ENCODE measurements at places on chromosomes 4 and X. TPM values are rescaled to one million over a fixed set of nuclear protein-coding genes. Genes with fewer than 3 reads are reported as not detected.
A peak's percentile ranks its signal among the peaks of the same experiment; 100 is the strongest.

- DNase-seq, result no peak
Observed at GRCh38 chr4:116632269-116632668, 453.1 kb downstream of the TRAM1L1 start.

Gene NR3C2
- 18.2 TPM for total RNA-seq

Gene GLRB
- not detected for total RNA-seq

Gene PAGE2B
- total RNA-seq, result not detected

Gene CT83
- total RNA-seq, result not detected

GRCh38 chr4:153114771-153115321, 89.4 kb upstream of the TRIM2 start:
- DNase-seq, result no peak

DNA sequence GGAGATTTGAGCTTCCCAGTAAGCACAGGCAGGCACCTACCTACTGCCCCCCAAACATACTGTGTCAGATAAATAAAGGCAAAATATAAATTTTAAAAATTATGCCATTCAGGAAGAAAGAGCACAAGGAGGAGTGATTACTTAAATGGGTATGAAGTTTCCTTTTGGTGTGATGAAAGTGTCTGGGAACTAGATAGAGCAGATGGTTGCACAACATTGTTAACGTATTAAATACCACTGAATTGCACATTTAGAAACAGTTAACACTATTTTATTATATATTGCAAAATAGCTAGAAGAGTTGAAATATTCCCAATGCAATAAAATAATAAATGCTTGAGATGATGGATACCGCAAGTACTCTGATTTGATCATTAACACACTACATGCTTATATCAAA, 374.7 kb upstream of the FGF13 start:
- no peak for DNase-seq

GRCh38 chrX:152923599-152923998, 25.7 kb downstream of the ZNF185 start:
- DNase-seq, result no peak

DNA sequence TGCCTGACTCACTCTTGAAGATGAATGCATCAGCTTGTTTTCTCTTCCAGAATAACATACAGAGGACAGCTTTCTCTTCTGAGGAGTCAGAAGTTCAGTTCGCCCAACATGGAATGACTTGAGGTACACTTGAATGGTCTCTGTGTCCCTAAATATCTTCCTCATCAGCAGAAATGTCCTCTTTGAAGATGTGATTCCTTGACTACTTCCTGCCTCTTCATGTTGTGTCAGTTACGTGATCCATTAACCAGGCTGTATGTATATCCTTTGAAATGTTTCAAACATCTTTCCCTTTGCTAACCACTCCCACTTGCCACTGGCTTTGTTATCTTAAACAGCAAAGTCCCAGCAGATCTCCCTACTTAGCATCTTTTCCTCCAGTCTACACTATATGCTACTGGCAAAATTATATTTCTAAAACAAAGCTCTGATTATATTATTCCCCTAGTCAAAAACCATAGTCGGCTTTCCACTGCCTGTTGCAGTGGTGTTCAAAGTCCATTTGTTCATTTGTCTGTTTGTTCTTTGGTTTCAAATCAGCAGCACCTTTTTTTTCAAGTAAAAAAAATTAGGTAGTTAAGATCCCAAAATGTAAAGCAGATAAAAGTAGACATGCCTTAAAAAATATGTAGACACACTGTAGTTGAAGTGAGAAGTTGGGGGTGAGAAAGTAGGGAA, 82.1 kb upstream of the PAK3 start:
- DNase-seq, result no peak

Gene TMPRSS11F
- not detected for total RNA-seq

DNA sequence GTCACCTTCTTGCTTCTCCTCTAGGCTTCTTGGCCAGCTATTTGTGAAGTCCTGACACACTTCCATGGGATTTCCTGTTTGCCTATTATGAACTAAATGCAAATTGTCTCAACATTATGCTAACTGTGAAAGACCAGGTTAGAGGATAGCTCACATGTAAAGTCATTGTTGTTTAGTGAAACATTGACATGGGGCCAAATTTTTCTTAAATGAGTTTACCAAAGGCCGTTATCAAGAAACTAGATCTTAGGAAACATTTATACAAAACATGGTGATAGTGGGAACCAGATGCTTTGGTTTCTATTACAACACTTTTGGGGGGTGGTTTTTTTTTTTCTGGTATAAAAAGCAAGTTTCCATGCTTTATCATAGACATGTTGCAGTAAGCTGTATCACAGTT, 466.8 kb upstream of the FAM241A start:
- no peak for DNase-seq

GRCh38 chr4:114038762-114039387, 59.4 kb upstream of the ARSJ start:
- no peak for DNase-seq

DNA sequence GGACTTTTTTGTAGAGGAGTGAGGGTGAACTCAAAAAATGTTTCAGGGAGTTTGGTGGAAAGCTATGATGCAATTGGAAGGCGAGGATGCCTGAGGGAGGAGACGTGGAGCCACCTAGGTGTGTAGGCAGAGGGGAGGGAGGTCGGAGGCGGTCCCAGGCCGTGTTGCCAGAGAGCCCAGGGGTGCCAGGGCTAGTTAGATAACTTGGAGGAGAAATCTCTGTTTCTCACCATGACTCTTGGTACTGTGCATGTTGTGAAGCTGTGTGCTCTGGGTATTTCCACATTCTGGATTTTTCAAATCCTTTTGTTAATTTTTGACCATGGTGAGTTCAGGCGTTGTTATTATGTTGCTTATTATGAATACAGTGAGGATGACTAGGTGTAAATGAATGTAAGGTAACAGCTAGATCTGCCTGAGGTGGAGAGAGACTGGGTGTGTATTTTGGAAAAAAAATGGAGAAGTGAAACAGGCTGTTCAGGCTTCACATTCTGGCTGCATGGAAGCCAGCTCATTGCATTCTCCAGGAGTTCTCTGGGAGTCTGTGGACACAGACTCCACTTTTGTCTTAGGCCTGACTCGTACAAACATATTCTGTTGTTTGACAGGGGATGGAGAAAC, 4.5 kb downstream of the RAB9A start:
- no peak for DNase-seq

DNA sequence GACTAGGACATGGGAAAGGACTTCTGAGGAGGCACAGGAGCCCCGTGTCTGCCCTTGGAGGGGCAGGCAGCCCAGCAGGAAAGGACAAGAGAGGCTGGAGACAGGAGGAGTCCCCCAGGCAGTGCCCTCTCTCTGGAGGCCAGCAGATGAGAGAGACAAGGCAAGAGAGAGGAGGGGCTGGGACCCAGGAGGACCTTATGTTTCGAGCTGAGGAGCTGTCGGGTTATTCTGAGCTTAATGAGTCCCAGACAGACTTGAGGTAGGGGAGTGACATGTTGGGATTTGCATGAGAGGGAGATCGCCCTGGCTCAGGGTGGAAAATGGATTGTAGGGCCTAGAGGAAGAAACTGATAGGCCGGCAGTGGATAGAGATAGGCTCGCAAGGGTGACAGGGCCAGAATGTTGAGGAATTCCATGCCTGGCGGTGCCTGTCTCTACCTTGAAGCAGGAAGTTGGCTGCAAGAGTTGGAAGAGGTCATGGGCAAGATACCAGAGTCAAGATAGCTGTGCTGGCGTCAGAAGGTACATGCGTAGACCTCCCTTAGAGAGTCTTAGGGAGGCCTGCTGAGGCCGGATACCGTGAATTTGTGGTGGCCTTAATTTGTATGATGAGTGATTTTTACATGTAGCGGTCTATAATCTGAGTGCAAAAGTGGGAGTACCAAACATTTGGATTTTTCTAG, 19.4 kb downstream of the STOX2 start:
- DNase-seq, result no peak

- no peak for DNase-seq
Observed at GRCh38 chr4:48195374-48195773, 61.3 kb upstream of the TXK start.

- DNase-seq, result no peak
Observed at GRCh38 chr4:141079393-141079930, 53.8 kb downstream of the RNF150 start.

- no peak for DNase-seq
Observed at GRCh38 chrX:19885732-19886131, 1.7 kb downstream of the SH3KBP1 start.

Gene MTCP1
- total RNA-seq, result 14.9 TPM

Gene ZMYM3
- total RNA-seq, result 23.3 TPM

Gene KCND1
- total RNA-seq, result 2.7 TPM

Gene CCKAR
- not detected for total RNA-seq

DNA sequence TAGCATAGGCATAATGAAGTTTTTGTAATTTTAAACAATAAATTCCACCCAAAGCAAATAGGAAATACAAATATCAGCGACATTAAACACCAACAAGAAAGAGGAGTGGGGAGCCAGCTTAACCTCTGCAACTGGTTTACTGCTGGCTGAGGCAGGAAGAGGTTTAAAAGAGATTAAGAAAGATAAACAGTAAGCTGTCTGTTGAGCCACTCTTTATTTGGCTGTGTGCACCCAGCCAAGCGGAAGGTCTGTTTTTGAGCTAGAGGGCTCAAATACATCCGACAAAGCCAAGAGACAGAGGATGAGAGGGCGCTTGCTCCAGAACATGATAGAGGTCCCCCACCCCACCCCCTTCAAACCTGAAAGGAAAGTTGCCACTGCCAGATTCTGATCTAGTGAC, 191.4 kb downstream of the MGST2 start:
- no peak for DNase-seq

GRCh38 chr4:149823769-149824221, 8.2 kb upstream of the IQCM start:
- DNase-seq, result no peak

Gene SLC9B1
- total RNA-seq, result 0.79 TPM

GRCh38 chr4:4364486-4365208, 22.3 kb upstream of the NSG1 start:
- no peak for DNase-seq

- no peak for DNase-seq
Observed at GRCh38 chr4:74944354-74944793, 11.5 kb downstream of the PARM1 start.

- no peak for DNase-seq
Observed at GRCh38 chr4:129806986-129807385, 711.0 kb downstream of the C4orf33 start.

GRCh38 chrX:110326712-110327111, 8.8 kb upstream of the AMMECR1 start:
- no peak for DNase-seq

DNA sequence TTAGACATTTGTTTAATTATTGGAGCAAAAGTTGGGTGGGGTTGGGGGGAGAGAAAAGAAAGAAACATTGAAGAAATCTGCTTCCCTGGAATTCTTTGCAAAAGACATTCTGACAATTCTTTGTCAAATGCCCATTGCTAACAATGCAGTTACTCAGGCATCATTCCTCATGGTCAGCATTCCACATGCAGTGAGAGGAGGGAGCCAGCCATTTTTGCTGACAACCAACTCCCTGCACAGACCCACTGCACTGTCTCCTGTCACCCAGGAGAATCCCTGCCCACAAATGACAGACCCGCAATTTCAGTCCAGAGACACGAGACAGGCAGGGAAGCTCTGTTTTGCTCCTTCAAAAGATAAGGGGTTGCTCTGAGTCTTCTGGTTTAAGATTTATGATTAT, 985.1 kb upstream of the SLIT2 start:
- DNase-seq, result no peak

DNA sequence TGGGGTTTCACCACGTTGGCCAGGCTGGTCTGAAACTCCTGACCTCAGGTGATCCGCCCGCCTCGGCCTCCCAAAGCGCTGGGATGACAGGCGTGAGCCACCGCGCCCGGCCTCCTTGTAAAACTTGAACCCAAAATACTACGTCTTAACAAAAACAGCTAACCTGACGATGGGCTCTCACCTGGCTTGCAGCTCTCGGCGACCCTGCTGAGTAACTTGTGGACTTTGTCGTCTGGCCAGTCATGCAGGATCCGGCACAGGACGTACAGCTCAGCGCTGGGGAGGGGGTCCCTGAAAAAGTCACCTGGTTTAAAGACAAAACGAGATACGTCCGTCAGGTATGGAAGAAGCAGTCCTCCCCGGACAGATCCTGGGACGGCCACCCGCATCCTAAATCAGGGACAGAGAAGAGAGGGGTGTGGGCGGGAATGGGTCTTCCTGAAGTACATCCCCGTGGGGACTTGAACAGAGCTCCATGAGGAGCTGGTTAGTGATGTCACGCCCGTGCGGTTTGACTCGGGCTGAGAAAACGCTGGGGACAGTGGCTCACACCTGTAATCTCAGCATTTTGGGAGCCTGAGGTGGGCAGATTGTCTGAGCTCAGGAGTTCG, 20.7 kb upstream of the SLC25A6 start:
- peak; percentile 47 for DNase-seq

DNA sequence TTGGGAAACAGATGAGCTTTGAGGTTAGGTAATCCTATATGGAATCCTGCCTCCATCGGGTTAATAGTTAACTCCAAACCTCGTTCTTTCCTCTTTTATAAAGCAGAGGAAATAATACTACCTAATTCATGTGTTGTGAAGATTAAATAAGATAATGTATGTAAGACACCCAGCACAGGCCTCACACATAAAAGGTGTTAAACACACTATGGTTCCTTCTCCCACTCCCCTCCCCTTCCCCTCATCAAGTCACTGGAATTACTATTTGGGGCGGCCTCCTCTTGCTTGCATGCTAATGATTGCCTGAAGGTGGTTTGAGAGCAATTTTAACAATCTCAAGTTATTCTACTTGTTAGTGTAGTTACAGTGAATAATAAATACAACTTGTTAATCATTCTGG, 404.4 kb upstream of the RASGEF1B start:
- no peak for DNase-seq

GRCh38 chr4:37970702-37971101, 10.5 kb downstream of the PTTG2 start:
- DNase-seq, result peak; percentile 89

Gene FATE1
- total RNA-seq, result not detected

- no peak for DNase-seq
Observed at GRCh38 chr4:147794314-147794680, 62.4 kb downstream of the ARHGAP10 start.

- DNase-seq, result no peak
Observed at GRCh38 chr4:112421911-112422310, 94.1 kb downstream of the NEUROG2 start.

GRCh38 chr4:1622238-1622637, 61.9 kb downstream of the FAM53A start:
- peak; percentile 56 for DNase-seq

Measured in spleen (tissue), 13 donors.